ENCODE measurements at places on chromosomes 11 and 22. TPM values are rescaled to one million over a fixed set of nuclear protein-coding genes. Genes with fewer than 3 reads are reported as not detected.

GRCh38 chr11:79470161-79470560 lies 29.3 kb upstream of the TENM4 start:
- DNase-seq, result no peak

GRCh38 chr11:67406420-67406968 lies 2.6 kb downstream of the TBC1D10C start:
- no peak for DNase-seq

DNA sequence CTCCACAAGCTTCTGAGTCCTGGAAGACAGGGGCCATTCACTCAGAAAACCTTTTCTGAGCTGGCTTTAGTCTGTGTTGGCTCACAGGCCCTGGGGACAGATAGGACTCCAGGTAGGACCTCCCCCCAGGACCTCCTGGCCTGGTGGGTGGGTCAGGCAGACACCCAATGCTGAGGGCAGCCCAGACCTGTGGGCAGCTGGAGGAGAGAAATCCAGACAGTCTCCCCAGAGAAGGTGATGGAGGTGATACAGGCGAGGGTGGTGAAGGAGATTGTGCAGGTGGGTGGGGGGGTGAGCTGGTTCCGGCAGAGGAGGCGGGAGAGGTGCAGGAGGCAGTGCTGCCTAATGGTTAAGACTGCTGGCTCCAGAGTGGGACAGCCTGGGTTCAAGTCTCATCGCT lies 15.6 kb downstream of the LRRC32 start:
- no peak for DNase-seq

- DNase-seq, result no peak
These were observed 42.4 kb downstream of the ZBTB44 start for GRCh38 chr11:130272336-130272735.

GRCh38 chr11:119536801-119537200 lies 113.8 kb upstream of the THY1 start:
- no peak for DNase-seq

DNA sequence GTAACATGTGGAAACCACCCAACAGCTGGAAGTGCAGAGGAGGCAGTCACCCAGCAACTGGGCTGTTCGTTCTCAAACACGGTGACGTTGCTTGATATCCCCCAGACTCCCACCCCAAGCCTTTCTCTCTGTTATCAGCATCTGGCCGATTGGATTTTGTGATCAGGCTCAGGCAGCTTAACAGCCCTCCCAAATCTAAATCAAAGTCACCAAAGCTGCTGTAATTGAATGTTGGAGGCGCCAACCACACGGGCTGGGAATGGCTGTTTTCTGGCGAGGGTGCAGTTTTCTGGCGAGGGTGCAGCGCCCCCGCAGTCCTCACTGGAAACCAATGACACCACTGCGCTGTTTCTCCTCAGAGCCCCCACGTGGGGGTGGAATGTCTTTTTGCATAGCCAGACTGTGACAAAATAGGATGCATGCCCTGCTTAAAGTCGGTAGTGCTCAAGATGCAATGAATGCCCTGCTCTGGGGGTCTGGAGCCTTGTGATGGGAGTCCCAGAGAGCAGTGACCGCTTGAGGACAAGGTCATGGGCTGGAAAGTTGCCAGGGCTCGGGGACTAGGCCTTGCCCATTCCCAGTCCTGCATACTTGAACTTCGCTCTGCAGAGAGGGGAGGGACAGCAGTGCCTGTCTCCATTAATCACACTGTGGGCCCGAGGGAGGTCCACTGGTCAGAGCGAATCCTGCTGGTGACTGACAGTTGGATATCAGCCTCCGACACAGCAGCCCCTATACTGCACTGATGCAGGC lies 105.3 kb downstream of the MORC2 start:
- no peak for DNase-seq

DNA sequence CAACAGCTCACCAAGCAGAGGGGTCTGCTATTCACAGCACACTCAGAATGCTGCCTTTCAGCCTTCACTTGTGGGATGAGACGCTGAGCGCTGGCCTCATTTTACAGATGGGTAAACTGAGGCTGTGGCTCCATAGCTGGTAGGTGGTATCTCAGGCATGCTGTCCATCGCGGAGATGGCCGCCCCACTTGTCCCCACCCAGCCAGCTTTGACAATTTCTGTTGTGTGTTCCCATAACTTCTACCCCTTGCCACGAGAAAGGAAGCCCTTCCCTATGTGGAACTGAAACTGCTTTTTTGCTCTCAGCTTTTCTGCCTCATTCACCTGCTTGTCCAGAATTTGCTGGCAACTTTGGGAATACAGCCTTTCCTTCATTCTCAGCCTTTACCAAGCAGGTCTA lies 36.1 kb upstream of the NNMT start:
- DNase-seq, result no peak

DNA sequence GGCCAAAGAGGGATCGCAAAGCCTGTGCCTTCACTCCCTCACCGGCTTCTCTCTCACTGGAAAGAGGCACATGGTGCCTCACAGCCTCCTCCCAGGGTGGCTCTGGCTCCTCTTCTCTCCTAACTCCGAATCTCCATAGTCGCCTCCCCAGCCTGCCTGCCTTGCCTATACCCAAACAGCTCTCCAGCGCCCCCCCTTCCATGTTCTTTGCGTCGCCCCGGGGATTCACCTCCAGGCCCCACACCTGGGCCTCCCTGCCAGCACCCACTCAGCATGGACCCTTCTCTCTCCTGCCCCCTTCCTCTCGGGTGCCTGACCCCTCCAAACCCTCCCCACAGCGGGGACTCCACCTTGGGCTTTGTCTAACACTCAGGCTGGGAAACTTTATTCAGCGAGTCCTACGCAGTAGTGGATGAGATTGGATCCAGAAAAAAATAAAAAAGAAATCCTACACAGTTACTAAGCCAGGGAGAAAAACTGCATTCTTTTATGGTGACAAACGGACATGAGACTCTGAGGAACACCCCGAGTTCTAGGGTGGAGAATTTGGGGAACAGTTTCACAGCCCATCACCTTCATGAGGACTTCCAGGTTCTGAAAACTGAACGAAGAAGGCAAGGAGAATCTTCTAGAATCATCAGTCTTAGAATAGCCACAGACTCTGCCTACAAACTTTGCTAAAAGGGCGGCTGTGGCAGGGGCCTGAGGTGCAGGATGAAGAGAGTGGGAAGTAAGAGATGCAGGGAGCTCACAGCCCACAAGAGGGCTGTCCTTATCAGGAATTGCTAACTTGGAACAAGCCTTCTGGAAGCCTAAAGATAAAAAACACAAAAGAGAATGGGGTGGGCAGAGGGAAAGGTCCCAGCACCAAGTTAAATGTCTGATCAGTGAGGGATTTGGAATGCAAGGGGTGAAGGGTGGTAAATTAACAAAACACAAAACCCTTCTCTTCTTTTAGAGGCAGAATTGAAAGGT lies 5.3 kb downstream of the PPM1F start:
- DNase-seq, result no peak

- no peak for DNase-seq
These were observed 3.0 kb downstream of the ADAMTS15 start for GRCh38 chr11:130451231-130452019.

- DNase-seq, result no peak
These were observed 5.3 kb upstream of the JAML start for GRCh38 chr11:118230088-118230487.

- DNase-seq, result no peak
These were observed 479 bp downstream of the ZNF280A start for GRCh38 chr22:22519591-22519990.

DNA sequence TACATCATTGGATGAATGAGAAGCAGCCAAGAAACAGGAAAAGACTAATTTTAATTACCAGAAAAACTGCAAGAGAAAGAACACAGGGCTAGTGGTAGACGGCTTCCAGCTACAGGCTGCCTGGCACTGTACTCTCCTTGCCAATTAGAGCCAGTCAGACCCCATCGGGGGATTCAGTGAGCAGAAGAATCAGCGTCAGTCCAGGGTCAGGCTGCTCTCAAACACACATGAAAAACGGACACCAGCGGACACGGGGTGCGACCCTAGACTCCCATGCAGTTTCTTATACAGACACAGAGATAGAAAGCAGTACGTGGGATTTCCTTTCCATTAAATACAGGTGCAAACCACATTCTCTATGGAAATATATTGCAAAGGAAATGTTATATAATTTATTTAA lies 1.1 kb upstream of the CNTN5 start:
- no peak for DNase-seq

DNA sequence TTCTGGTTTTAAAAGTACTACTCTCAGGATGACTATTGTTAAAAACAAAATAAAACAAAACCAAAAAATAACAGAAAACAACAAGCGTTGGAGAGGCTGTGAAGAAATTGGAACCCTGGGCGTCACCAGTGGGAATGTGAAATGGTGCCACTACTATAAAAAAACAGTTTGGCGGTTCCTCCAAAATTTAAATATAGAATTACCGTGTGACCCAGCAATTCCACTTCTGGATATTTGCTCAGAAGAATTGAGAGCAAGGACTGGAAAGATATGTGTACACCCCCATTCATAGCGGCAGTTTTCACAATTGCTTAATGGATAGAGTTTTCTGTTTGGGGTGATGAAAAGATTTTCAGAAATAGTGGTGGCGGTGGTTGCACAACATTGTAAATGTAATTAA lies 8.6 kb downstream of the APOA4 start:
- DNase-seq, result no peak

DNA sequence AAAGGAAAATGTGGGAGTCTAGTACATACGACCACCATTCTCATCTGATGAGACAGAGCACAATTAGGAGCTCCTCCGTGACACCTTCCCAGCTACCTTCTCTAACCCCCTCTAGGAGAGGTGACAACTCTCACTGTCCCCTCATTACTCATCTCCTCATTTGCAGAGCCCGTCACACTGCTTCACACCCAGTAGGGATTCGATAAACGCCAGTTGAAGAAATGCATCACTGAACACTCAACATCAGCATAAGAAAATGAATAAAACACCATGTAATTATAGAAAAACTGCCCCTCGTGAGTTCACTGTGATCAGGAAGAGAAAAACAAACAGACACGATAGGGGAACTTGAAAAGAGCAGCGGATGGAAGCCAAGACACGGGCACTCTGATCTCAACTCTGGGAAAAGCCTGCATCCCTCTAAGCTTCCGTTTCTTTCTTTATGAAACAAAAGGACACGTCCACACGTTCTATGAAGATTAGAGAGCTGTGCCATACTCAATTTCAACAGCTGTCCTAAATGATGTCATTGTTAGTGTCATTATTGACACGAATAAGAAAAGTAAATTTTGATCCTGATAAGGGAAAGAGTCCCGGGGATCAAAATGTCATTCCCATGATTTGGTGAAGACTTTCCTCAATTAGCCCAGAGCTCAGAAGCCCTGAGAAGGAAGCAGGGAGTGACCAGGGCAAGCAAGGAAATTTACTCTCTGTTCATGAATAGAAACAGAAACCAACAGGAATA lies 356.9 kb downstream of the LARGE1 start:
- DNase-seq, result no peak

GRCh38 chr11:72173291-72173690 lies 18.6 kb upstream of the FOLR1 start:
- no peak for DNase-seq

DNA sequence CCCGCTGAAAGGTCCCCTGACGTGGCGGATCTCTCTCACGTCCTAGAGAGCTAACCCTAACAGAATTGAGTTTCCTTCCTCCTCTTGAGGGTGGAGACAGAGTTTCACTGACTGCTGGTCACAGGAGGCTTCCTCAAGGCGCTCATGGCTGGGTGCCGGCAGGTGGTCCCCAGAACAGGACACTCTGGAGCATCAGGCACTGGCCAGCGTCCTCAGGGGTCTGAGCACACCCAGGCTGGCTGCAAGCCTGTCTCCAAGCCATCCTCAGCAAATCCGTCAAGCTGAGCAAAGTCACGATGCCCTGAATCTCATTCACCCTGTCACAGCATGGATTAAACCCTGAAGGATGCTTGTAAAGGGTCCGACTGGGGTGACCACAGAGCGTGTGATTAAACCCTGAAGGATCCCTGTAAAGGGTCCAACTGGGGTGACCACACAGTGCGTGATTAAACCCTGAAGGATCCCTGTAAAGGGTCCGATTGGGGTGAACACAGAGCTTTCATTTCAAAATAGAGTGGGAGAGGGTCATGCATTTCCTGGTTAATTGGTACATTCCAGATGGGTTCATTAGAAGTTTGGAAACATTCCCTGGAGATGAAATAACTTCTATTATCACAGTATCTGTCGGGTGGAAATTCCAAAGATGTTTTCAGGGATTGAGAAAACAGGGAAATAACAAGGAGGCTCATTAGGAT lies 473.0 kb downstream of the BRD1 start:
- no peak for DNase-seq

GRCh38 chr11:102143867-102144266 lies 33.6 kb downstream of the YAP1 start:
- no peak for DNase-seq

GRCh38 chr22:50398831-50399648 lies 55.9 kb downstream of the PPP6R2 start:
- no peak for DNase-seq

- no peak for DNase-seq
These were observed 6.7 kb downstream of the MMP7 start for GRCh38 chr11:102523887-102524286.

RIN1 gene
- 42.0 TPM for polyA plus RNA-seq

MAJIN gene
- not detected for polyA plus RNA-seq

BATF2 gene
- polyA plus RNA-seq, result 0.36 TPM

SLC22A25 gene
- not detected for polyA plus RNA-seq

TRMU gene
- 45.0 TPM for polyA plus RNA-seq

CYB561A3 gene
- polyA plus RNA-seq, result 44.7 TPM

OR8G5 gene
- not detected for polyA plus RNA-seq

DBX1 gene
- not detected for polyA plus RNA-seq

RBM14 gene
- polyA plus RNA-seq, result 45.3 TPM

SCGB2A2 gene
- not detected for polyA plus RNA-seq

NFAM1 gene
- polyA plus RNA-seq, result not detected

SIDT2 gene
- polyA plus RNA-seq, result 8.1 TPM

GPR83 gene
- not detected for polyA plus RNA-seq
